ENCODE measurements at places on chromosomes 11 and 22. TPM values are rescaled to one million over a fixed set of nuclear protein-coding genes. Genes with fewer than 3 reads are reported as not detected.

RASD2 gene
- total RNA-seq = under 0.01 TPM

- no peak for DNase-seq
These were observed 57.2 kb upstream of the ALDH3B2 start for GRCh38 chr11:67731583-67731982.

DNA sequence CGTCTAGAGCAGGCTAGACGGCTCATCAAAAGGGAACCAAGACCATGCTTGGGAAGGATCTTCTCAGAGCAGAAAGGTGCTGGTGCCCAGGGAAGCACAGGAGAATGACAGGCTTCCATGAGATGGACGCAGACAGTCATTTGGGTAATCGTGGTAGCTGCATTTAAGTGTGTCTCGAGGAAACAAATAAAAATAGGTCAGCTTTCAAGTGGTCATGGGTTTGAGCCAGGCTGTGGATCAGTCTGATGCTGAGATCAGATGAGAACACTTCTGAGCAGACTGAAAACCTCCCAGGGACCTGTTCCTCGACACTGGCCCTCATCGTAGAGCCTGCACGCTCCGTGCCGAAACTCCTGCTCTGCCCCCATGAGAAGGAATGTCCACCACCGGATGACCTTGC lies 4.7 kb downstream of the CARS1 start:
- no peak for DNase-seq

C11orf21 gene
- not detected for total RNA-seq

GRCh38 chr22:29799217-29799680 lies 32.1 kb downstream of the UQCR10 start:
- peak; percentile 94 for DNase-seq

SLC22A24 gene
- not detected for total RNA-seq

DNA sequence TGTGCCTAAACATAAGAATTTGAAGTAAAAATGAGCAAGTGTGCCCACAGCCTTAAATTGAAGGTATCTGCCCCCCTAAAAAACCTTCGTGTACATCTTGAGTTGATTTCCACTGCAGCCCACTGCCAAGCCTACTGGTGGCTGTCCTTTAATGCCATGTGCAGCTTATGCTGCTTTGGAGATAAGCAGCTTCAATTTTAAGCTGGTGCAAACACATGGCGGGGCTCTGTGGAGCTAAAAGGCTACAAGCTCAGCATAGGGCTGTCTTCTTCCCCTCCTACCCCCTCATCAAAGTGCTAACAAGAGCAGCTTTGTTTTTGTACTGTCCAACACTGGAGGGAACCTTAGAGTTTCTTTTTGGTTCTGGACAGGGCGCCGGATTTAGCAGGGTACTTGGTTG lies 128.5 kb upstream of the LMO1 start:
- DNase-seq = no peak

DNA sequence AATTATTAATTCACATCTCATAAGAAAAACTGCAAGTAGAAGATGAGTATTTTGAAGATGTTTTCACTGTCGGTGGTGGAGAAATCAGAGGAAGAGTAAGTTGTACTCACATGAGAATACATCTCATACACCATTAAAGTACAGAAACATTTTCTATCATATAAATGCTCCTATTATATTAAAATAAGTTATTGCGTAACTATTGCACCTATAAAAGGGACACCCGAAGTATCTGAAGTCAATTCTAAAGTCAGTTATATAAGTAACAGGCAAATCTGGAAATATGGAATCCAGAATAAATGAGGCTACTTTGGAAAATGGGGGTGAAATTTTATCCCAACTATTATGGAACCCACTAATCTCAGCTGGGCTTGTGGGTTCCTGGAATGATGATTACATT lies 103.3 kb downstream of the FAM76B start:
- DNase-seq = no peak

GRCh38 chr22:45493286-45493771 lies 9.4 kb upstream of the FBLN1 start:
- no peak for DNase-seq

GRCh38 chr11:114556135-114556534 lies 3.5 kb downstream of the NXPE1 start:
- no peak for DNase-seq

DNA sequence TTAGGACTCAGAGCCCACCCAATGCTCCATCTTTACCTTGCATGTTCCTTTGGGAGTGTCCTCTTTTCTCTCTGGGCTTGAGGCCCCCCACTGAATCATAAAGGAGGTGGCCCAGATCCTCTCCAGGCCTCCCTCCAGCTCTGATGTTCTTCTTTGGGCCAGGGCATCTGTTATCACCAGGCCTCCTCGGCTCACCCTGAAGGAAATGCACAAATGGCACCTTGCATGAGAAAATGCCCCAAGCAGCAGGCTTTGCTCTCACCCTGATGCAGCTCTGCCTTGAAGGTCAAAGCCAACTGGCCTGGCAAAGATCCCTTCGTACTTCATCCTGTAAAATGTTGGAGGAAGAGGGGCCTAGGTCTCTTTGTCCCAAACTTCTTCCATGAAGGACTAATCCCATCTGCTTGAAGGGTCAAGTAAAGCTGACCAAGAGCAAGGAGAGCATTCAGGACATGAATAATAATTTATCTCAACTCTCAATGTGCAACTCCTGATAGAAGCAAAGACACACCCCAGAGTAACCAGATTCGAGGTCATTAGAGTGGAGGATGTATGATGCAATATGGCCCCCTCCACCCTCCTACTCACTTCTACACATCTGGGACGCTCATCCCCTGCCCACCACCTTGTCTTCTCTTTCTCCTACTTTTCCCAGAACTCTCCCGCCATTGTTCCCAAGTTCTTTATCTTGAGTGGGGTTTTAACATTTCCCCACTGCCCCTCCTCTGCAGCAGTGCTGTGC lies 9.5 kb downstream of the APOL6 start:
- DNase-seq = no peak

P2RX3 gene
- not detected for total RNA-seq

- no peak for DNase-seq
These were observed 46.3 kb downstream of the ACAT1 start for GRCh38 chr11:108167624-108168023.

GRCh38 chr11:90803831-90804230 lies 581.0 kb upstream of the CHORDC1 start:
- no peak for DNase-seq

- DNase-seq = no peak
These were observed 27.5 kb downstream of the ZBTB16 start for GRCh38 chr11:114087025-114087424.

GRCh38 chr11:87185228-87185627 lies 147.5 kb downstream of the TMEM135 start:
- DNase-seq = no peak

DNA sequence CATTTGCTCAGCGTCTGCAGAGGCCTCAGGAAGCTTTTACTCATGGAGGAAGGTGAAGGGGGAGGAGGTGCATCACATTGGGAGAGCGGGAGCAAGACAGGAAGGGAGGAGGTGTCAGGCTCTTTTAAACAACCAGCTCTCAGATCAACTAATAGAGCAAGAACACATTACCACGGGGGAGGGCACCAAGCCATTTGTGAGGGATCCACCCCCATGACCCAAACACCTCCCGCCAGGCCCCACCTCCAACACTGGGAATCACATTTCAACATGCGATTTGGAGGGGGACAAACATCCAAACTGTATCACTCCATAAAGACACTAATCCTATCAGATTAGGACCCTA lies 18.9 kb upstream of the THY1 start:
- no peak for DNase-seq

DNA sequence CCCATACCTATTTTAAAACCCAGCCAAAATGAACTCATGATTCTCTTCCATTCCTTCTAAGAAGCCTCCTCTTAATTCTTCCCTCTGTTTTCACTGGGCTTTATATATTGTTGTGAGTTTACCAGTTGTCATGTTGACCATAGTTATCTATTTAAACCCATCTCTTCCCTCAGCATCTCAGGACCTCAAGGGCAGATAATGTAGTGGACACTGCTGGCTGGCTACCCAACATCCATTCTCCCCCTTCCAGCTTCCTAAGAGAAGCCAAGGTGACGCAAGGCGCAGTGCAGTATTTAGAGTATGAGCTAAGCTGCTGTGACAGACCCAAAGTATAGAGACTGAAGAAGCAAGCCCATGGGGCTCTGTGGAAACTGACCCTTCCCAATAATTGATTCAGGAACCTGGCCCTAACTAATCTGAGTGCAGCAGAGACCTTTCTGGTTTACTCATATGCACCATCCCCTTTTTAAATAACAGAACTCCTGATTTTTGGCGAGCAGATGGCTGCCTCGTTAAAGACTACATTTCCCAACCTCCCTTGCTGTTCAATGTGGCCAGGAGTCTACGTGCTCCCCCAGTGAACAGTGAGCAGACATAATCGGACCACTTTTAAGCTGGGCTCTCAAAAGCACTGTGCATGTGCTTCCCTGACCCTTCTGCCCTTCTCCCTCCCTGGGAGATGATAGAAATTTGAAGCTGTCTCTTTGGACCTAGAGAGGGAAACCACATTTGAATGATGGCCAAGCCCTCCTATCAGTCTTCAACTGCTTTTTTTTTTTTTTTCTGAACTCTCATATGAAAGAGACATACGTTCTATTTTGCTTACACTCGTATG lies 28.1 kb upstream of the CREB3L1 start:
- DNase-seq = peak; percentile 67

DNA sequence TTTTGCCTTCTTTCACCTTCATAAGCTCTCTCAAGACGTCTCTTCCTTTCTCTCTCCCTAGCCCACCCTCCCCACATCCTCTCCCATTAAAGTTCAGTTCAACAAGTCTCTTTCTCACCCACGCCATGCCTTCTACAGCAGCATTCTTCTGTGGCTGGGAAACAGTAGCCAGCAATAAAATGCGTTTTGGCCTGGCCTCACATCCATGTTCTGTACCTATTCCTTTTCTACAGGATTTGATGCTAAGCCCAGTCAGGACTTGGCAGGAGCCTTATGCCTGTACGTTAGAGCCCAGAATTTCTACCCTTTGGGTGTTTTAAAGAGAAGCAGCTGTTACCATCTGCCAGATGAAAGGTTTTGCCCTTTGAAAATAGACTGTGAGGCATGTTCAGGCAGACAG lies 7.1 kb upstream of the CD44 start:
- no peak for DNase-seq

GRCh38 chr11:134339756-134340155 lies 8.0 kb downstream of the GLB1L2 start:
- no peak for DNase-seq

DNA sequence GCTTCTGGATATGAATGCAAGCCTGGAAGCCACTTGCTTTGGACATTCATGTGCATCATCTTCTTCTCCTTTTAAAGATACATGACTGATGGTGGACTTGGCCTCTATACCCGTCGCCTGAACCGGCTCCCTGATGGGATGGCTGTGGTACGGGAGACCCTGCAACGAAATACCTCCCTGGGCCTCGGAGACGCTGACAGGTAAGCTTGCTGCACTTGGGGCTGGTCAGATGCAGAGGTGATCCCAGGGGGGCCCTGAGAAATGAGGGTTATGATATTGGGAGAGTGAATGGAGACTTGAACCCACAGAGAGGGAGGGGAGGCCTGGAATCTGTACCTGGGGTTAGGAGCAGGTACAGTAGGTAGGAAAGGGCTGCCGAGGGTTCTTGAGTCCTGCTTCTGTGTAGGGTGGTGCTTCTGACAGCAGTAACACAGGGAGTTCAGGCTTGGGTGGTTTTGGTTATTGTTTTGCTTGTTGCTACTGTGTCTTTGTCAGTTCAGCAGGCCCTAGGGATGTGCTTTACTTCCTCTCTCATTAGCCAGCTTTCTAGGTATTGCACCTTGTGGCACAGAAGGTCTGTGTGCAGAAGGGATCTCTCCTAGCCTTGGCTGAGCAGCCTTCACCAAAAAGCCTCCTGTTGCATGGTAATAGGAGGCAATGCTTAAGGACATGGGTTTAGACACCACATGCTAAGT lies 176.1 kb downstream of the DBX1 start:
- DNase-seq = no peak

DNA sequence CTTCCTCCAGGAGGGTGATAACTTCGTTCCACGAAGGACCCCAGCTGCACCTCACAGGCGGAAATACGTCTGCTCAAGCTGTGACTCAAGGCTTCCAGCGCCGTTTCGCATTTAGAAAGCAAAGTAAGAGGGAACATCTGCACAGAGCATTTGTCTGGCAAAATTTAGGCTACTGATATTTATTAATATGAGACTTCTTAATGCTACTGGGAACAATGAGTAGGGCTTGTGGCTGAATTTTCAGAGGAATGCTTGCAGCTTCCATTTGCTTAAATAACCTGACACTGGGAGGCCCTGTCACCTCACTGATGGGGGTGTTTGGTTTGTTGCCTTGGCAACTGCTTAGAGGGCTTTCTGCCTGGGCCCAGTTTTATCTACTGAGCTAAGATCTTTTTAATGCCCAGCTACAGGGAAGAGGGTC lies 14.7 kb upstream of the ST14 start:
- DNase-seq = peak; percentile 20

GRCh38 chr11:120520091-120520822 lies 8.7 kb downstream of the GRIK4 start:
- DNase-seq = no peak

- no peak for DNase-seq
These were observed 309.9 kb downstream of the GUCY1A2 start for GRCh38 chr11:106708348-106708747.

DNA sequence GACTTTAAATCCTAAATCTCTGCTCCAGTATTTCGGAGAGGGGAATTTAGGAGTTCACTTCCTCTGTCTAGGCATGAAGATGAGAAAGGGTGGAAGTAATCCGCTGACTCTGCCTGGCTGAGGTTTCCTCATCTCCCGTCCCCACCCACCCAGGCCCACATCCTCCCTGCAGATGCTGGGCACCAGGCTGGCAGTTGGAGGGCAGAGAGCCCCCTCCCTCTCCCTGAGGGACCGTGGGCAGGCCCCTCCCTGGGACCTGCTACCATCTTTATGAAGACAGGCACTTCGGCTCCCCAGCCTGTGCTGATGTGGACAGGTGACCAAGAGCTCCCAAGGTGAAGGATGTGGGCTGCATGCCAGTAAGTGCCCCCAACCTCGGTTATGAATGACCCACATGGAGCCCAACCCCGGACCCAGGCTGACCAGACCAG lies 6.7 kb downstream of the CASTOR1 start:
- DNase-seq = no peak

DNA sequence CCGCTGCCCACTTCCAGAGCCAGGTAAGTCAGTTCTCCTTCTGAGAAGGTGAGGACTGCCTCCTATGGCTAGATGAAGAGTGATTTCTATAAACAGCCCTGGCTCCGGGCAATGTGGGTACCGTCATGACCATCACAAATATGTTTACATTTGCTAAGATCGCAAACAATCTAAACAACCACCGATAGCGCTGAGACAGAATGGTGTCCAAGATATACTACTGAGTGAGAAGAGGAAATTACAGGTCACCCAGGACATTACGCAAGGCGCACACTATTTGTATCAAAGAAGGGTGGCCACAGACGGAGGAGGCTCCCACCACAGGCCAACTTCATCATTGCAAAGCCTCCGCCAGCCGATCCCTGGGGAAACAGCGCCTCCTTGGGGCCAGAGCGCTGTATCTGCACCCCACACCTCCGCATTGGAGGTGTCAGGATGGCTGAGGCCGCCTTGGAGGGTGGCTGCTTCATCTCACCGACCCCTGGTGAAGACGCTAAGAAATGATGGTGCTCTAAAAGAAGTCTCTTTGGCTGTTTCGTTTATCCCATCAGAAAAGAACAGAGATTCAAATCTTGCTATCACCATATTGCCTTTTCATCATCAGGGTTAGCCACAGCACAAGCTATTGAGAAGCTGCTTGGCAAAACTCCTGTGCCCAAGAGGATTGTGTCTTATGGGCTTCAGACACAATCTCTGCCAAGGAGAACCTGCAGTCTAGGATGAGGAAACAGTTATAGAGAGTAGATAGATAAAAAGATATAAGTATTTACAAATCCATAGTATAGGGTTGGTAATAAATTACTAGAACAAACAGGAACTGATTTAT lies 12.3 kb upstream of the ASRGL1 start:
- peak; percentile 18 for DNase-seq

NXPE2 gene
- total RNA-seq = not detected
